ENCODE measurements at places on chromosomes 6 and 20.
A peak's percentile ranks its signal among the peaks of the same experiment; 100 is the strongest.

DNA sequence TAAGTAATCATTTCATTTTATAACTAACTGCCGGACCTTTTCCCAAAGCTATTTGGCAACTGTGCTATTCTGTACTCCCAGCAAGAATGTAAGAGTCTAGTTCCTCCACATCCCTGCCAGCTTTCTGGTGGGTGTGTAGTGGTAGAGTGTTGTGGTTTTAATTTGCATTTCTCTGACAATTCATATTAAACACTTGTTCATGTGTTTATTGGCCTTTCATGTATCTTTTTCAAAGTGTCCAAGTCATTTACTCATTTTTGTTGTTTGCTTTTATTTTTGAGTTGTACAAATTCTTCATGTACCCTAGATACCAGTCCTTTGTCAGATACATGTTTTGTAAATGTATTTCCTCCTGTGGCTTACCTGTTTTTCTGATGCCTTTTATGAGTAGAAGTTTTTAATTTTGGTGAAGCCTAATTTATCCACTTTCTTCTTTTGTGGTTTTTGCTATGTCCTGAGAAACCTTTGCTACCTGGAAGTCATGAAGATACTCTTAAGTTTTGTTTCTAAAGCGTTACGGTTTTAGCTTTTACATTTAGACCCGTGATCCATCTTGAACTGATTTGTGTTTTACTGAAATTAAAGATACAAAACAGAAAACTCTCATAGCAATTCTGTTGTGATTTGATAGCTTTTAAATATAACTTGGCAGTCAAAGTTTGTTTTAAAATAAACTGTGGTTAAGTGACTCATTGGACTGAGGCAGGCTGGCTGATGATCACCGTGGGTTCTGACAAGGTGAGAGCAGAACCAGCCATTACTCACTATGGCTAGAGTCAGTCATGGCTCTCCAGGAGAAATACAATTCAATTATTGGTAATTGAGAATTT, 8.0 kb downstream of the MYLIP start:
- no peak overlapping the region for H3K4me3 ChIP-seq
- peak overlapping the region; percentile 3 for H3K27ac ChIP-seq
- no peaks in the 10 kb centered on the region for H3K36me3 ChIP-seq
- peaks cover 80% of the 10 kb centered on the region for H3K4me1 ChIP-seq

- no peak for DNase-seq
- H3K36me3 ChIP-seq, result no peaks in the 10 kb centered on the region
- no peaks in the 10 kb centered on the region for H3K27me3 ChIP-seq
- H3K4me1 ChIP-seq, result no peaks in the 10 kb centered on the region
- H3K27ac ChIP-seq, result no peak overlapping the region
These were observed 234.5 kb downstream of the TFAP2A start for GRCh38 chr6:10180138-10181074.

DNA sequence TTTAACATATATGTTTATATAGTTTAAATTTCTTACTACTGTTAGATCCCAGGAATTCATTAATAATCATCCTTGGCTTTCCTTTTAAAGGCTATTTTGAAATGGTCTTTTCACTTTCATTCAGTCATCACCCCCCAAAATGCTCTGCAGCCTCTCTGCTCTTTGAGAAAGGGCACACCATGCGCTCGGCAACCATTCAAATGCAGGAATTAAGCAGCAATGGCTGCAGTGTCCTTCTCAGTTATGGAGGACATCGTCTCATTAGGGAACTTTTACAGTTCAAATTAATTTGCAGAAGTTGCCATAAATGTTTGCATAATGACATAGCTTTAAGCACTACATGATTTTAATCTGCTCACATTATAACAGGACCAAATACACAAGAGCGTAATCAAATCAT, 6.3 kb downstream of the TUBB1 start:
- H3K4me1 ChIP-seq, result peaks cover 48% of the 10 kb centered on the region
- H3K27ac ChIP-seq, result no peak overlapping the region
- DNase-seq, result no peak
- H3K4me3 ChIP-seq, result no peak overlapping the region

GRCh38 chr6:128068119-128068479, 167.2 kb upstream of the THEMIS start:
- no peak for DNase-seq
- no peaks in the 10 kb centered on the region for H3K27me3 ChIP-seq
- no peaks in the 10 kb centered on the region for H3K4me1 ChIP-seq
- H3K36me3 ChIP-seq, result no peaks in the 10 kb centered on the region

DNA sequence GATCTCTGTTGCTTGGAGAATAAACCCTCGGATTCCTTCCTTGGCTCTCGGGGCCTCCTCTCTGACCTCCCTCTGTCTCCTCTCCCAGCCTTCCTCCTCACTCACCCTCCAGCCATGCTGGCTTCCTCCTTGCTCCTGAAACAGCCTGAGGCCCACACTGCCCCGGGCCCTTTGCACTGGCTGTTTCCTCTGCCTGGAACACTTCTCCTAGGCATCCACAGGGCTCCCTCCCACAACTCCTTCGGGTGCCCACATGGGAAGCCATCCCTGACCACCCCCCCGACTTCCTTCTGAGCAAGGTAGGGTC, 87.7 kb downstream of the CEBPB start:
- peak overlapping the region; percentile 1 for H3K27ac ChIP-seq
- DNase-seq, result no peak
- H3K4me1 ChIP-seq, result peaks cover 20% of the 10 kb centered on the region
- peak overlapping the region; percentile 35 for H3K4me3 ChIP-seq
- no peaks in the 10 kb centered on the region for H3K36me3 ChIP-seq

DNA sequence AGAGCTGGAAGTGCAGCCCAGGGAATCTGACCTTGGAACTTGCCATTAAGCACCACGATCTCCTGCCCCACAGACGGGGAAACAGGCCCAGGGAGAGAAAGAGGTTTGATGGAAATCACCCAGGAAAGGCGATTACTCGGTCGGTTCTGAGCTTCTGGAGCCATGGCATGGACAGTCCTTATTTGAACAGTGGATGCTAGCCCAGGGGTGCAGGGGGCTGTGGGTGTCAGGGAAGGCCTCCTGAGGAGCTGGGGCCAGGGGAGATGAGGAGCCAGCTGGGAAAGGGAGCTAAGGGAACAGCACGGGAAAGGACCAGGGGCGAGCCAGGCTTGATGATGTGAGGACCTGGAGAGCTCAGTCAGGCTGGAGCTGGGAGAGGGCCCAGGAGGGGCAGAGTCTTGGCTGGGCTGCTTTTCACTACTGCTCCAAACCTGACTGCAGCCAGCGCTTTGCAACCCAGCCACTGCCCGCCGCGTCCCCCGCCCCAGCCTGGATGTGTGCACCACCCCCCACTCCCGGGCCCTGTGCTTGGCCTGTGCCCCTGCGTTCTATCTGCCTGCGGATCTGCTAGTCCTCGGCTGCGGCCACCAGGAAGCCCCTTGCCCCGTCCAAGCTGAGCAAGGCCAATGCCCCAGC, 17.8 kb downstream of the SUN5 start:
- no peak overlapping the region for H3K4me3 ChIP-seq
- no peak for DNase-seq
- H3K4me1 ChIP-seq, result no peaks in the 10 kb centered on the region
- no peaks in the 10 kb centered on the region for H3K36me3 ChIP-seq
- peaks cover 9% of the 10 kb centered on the region for H3K27me3 ChIP-seq
- H3K27ac ChIP-seq, result no peak overlapping the region

- H3K36me3 ChIP-seq, result no peaks in the 10 kb centered on the region
- H3K4me1 ChIP-seq, result no peaks in the 10 kb centered on the region
- DNase-seq, result no peak
These were observed 154.7 kb downstream of the BTBD3 start for GRCh38 chr20:12072221-12072953.

DNA sequence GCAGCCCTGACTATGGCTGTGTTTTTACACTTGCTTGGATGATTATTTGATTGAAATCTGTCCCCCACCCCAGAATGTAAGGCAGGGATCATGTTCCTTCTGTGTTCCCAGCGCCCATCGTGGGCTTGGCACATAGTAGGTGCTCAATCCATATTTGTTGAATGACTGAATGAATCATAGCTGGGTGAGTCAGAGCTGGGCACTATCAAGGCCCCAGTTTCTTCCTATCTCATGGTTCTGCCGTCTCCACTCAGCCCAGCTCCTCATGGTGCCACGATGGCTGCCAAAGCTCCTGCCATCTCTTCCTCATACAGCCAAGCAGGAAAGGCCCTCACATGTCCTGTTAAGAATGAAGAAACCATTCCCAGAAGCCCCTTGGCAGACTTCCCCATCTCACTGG, 29.0 kb downstream of the CEBPB start:
- DNase-seq, result no peak
- peaks cover 8% of the 10 kb centered on the region for H3K4me1 ChIP-seq
- H3K36me3 ChIP-seq, result no peaks in the 10 kb centered on the region
- H3K4me3 ChIP-seq, result no peak overlapping the region
- no peaks in the 10 kb centered on the region for H3K27me3 ChIP-seq

Data from left lung (tissue), 14 donors.